ENCODE measurements at places on chromosomes 5 and 9.

DNA sequence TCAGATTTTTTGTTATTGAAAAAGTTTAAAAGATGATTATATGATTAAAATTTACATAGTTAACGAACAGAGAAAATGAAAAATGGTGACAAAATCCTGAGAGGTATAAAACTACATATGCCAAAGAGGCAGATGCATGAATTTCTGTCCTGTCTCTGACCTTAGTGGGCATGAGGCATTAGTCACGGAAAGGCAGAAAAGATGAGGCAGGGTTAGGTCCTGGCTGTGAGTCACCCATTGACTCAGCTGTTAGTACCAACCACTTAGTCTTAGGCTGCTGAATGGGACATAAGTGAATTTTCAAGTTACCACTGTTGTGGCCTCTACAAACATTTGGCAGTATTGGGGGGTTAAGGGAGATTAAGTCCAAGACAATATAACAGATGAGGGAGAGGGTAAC lies 33.1 kb downstream of the RASA1 start:
- peak; percentile 66 for DNase-seq

GRCh38 chr9:137396227-137396626 lies 26.7 kb downstream of the EXD3 start:
- DNase-seq = no peak

DNA sequence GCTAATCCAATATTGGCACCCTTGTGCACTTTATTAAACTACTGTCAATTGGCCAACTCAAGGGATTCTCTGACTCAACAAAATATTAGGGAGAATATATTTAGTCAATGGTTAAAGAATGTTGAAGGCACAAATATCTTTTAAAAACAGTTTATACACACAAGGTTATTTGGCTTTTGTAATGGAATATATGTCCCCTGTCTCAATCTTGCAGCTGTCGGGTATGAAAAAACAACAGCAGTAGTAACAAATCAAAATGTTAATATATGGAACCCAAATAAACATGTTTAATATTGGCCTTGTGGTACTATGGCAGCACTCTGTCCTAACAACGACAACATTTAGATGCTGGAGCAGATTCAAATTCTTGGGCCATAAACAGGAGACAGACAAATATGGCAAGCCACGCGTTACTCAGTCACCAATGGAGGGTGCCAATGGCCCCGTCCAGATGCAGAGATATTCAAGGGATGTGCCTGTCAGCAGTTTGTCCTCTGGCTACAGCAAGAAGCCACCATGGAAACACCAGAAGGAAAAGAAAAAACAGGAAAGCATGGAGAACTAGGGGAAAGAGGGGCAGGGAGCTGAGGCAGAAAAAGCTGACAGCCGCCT lies 342.0 kb downstream of the NDUFS4 start:
- DNase-seq = no peak

GRCh38 chr9:127832248-127832647 lies 22.2 kb downstream of the ENG start:
- no peak for DNase-seq

DNA sequence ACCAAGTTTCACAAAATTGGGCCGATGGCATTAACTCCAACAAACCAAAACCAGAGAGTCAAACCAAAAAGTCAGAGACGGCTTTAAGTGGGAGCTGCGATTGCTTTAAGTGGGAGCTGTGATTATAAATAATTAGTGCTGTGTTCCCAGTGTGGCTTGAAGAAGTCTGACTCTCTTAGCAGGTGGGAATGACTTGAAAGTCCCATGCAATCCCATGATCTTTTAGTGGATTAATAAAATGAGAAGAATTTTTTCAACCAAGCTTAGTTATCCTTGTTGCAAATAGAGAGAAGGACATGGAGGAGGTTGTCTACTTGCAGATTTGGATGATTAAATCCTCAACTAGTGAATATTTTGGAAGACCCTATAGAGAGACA lies 68.5 kb downstream of the MYO10 start:
- no peak for DNase-seq

- peak; percentile 24 for DNase-seq
Measured at GRCh38 chr5:31809050-31809870, 170.3 kb downstream of the PDZD2 start.

GRCh38 chr9:30280229-30280900 lies 2104.1 kb upstream of the ACO1 start:
- no peak for DNase-seq

- DNase-seq = no peak
Measured at GRCh38 chr5:168578538-168579487, at the start of gene PANK3. Gene PANK3 (minus strand): TSS chr5:168579368. CDS start chr5:168579283, 85 bp downstream.

- no peak for DNase-seq
Measured at GRCh38 chr9:103731541-103731940, 362.6 kb upstream of the SMC2 start.

DNA sequence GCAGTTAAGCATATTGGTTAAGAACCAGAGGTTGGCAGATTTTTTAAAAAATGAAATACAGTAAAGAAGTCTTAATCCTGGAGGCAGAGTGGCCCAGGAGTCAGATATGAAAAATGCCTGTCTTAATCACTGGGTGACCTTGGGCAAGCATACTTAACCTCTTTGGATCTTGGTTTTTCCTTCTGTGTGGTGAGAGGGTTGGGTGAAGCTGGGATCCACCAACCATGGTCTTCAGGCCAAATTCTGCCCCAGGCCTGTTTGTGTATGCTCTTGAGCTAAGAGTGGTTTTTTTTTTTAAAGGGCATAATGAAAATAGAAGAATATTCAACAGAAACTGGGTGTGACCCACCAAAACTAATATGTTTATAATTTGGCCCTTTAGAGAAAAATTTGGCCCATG lies 20.0 kb upstream of the TEX48 start:
- no peak for DNase-seq

DNA sequence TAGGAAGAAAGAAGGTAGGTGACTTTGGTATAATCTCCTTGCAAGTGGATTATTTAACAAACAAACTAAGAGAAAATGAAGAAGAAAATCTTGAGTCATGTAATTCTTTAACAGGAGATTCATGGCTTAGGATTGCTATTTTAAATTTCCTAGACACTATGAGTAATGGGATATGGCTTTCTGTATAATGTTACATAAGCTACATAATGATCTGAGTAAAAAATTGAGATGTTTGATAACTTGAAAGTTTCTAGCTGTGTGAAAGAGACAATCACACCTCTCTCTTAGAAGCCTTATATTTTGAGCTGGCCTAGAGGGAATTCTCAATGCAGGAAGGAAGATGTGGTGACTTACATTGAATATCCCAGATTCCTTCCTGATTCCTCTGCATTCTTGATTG lies 92.5 kb downstream of the CDH9 start:
- DNase-seq = no peak

- peak; percentile 84 for DNase-seq
Measured at GRCh38 chr9:5455181-5455580, 4.8 kb downstream of the CD274 start.

DNA sequence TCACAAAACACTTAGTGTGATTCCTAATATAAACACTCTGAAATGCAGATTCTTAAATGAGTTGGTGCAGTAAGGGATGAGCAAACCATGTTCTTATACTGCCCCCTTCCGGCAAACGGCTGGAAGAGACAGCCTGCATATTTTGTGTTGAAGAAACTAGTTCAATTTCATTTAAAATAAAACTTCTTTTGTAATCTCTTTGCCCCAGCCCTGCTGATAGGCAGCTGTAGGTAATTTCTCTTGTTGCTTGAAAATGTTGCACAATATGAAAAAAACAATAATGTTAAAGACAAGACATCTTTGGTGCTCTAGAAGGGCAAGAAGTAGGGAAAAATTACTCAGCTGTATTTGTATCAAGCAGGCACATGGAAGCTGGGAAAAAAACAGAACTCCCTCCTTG lies 89.7 kb upstream of the CCNG1 start:
- peak; percentile 71 for DNase-seq

- DNase-seq = no peak
Measured at GRCh38 chr5:56494300-56494731, 261.2 kb upstream of the ANKRD55 start.

- DNase-seq = no peak
Measured at GRCh38 chr5:124466011-124466410, 280.4 kb downstream of the ZNF608 start.

GRCh38 chr9:135669616-135670285 lies 6.6 kb downstream of the LCN9 start:
- DNase-seq = no peak

- DNase-seq = peak; percentile 55
Measured at GRCh38 chr9:36995927-36996705, 38.0 kb downstream of the PAX5 start.

DNA sequence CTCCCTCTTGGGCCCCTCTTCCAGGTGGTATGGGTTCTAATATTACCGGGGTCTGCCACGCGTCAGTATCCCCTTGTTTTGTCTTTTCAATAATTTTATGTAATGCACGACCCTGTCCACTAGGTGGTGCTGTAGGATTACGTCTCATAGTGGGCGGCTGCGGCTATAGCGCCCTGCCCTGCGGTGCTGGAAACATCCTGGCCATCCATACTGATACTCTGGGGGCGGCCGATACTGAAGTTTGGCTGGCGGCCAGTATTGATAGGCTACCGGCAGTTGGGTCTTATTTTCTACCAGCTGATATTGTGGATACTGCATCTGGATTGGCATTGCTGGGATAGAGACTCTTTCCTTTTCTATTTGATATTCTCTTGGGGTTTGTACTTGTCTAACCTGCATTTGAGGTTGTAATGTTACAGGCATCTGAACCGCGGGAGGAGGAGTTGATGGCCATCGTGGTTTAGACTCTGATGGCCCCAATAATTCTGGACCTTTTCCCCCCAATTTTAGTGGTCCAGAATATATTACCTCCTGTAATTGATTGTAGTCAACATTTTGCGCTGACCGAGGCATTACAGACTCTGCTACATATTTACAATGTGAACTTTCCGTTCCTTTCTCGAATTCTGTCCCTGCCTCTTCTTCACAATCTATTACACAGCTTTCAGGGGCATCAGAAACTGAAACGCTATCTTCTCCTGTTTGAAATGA lies 3.3 kb upstream of the TMEM141 start:
- DNase-seq = peak; percentile 85

- DNase-seq = no peak
Measured at GRCh38 chr5:78293851-78294247, 649 bp downstream of the AP3B1 start.

GRCh38 chr9:137245450-137246421 lies 4.6 kb downstream of the TUBB4B start:
- DNase-seq = no peak

DNA sequence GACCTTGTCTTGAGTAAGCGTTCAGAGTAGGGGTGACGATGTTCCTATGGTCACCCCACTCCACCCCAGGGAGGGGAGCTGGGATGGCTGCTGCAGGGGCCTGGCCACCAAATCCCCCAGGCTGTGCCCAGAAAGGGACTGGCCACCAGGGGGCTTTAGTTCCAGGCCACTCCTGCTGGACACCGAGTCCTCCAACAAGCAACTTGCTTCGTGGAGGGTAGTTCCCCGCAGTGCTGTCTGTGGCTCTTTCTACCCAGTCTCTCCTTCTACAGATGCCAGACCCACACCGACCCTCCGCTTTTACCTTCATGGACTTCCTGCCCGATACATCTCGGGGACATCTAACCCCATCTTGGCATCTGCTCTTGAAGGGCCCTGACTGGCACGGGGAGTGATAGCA lies 35.7 kb upstream of the GABRP start:
- no peak for DNase-seq

DNA sequence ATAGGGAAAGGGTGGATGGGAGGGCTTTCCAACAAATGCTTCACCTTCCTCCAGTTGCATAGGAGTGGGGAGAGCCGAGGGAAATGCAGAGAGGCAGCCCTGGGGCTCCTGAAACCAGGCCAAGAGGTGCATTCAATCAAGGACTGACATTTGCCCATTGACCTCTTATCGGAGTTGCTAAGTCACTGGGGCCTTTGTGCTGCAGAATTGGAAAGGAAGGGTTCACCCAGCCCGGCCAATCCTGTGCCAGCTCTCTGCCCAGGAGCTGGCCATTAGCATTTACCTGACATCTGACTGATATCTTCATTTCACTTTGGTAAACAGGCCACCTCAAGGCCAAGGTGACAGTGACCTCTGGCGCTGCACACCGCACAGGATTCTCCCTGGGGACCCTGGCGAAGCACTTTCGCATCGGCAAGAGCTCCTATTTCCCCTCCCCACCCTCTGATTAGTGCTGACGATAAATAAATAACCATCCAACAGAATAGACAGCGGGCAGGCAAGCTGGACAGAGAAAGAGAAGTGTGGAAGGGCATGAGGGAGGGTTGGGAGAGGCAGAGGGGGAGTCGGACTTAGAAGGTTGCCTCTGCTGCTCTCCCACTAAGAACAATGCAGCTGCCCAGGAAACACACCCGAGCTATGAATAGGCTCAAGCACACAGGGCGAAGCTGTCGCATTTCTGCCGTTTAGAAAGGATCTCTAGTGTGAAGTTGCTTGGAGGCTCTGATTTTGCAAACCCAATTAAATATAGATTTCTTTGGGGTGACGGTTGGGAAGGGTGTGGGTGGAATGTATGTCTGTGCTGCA lies 57.0 kb upstream of the BOD1 start:
- no peak for DNase-seq

DNA sequence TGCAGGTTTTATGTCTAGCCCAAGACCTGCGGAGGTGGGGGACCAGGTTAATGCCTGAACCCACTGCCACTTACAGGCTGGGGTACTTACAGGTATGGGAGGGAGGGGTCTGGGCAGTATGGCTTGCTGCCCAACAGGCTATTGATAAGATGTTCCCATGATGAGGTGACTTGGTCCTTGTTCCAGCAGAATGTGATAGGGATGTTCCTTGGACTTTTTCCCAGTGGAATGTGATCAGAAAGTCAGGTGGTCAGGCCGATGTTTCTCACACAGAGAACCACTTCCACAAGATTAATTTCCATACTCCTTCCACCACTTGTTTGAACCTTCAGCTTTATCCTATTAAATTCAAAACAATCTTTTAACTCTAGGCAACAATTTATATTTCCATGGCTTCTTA lies 27.0 kb upstream of the GPX3 start:
- no peak for DNase-seq

DNA sequence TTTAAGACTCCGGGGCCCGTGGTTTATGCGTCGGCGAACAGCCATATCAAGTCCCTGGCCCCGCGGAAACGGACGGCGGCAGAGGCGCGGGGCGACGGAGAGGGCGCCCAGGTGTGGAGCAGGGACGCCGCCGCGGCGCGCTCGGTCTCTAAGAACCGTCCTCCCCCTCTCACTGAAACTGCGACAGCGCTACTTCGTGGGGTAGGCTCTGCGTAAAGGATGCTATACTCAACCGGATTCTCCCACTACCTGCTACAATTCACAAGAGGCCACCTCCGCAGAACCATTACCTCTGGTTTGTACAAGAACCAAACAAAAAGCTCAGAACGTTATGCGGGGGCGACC lies 404 bp downstream of the MRNIP start:
- peak; percentile 48 for DNase-seq

GRCh38 chr5:143142596-143143435 lies 260.7 kb downstream of the NR3C1 start:
- no peak for DNase-seq

- no peak for DNase-seq
Measured at GRCh38 chr9:33106827-33107621, 30.6 kb upstream of the SMU1 start.

GRCh38 chr5:116476897-116477537 lies 97.6 kb downstream of the SEMA6A start:
- DNase-seq = no peak

- DNase-seq = no peak
Measured at GRCh38 chr9:121226175-121226574, 24.5 kb upstream of the RAB14 start.
